ENCODE measurements at places on chromosomes 4 and X.

GRCh38 chr4:6465955-6466354 lies 6.5 kb downstream of the PPP2R2C start:
- DNase-seq, result no peak

- peak; percentile 58 for DNase-seq
These were observed 23.6 kb upstream of the YTHDC1 start for GRCh38 chr4:68373513-68373912.

DNA sequence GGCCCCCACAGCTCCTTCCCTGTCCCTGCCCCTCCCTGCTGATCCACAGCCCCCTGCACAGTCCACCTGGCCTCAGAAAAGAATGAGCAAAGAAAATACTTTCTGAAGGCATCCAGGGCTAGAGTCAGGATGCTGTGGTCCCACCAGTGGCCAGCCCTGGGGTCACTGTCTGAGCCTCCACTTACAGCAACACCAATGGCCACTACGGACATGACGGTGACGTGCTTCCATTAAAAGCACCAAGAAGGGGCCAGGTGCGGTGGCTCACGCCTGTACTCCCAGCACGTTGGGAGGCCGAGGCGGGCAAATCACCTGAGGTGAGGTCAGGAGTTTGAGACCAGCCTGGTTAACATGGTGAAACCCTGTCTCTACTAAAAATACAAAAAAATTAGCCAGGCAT lies 4.0 kb downstream of the JAKMIP1 start:
- DNase-seq, result no peak

DNA sequence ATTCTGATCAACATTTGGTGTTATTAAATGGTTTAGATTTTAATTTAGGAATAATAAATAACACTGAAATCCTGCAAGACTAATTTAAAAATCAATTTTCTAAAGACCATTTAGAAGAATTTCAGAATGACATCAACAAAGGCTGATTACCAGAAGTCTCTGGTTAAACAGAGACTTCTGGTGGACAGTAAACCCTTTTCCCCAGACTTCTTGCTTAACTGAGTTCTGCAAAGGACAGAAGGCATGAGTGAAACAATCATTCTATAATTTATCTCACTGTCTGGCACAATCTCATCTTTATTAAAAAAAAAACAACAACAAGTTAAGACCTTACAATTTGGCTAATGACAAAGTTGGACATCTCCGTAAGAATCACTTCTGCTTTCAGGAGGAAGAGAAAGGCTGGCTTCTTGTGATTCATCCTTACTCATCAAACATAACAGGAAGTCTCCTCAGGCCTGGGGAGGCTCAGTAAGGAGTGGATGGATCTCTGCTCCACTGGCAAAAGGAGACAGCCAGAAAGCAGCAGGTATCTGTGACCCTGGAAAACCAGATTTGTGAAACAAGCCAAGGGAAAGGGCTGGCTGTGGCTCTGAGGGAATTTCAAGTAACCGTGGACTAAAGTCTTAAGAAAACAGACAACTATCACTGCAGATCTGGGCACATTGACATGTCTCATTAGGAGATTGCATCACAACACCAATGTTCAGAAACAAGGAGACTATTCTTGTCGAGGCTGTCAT lies 908 bp upstream of the TLR6 start:
- DNase-seq, result peak; percentile 55

GRCh38 chr4:84733343-84734033 lies 150.6 kb downstream of the CDS1 start:
- no peak for DNase-seq

DNA sequence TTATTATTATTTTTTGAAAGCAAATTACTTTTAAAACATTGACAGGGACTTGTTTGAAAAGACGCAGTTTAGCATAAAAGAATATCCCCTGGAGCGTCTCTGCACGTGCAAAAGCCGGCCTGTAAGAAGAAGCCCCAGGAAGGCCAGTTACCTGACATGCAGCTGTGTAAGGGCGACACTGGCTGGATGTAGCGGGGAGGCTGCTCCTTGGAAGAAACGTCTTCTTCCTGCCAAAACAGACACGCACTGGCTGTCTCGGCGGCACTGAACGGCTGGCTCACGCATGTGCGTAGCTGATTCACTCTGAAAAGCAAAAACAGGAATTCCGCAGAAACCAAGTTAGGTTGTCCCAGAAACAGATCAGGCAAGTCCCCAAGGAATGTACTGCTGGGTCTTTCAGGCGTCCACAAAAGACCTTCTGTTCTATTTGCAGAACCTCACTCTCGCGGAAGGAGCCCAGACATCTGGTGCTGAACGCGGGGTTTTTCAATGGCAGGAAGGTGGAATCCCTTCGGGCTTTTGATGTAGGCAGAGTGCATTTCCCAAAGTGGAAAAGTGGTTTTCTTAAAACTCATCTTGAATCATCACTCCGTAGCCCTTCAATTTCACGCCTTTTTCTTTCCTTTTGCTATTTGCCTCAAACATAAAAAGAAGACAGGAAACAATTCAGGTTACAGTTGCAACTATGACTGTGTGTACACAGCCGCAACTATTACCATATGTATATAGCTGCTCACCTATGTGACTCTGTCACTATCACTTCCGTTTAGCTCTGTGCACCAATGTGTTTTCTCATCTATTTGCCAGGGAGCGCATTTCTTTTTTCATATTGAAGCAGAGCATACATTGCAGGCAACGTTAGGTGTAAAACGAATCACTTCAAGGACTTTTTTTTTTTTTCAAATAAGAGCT lies 38.1 kb upstream of the ARSH start:
- DNase-seq, result no peak

DNA sequence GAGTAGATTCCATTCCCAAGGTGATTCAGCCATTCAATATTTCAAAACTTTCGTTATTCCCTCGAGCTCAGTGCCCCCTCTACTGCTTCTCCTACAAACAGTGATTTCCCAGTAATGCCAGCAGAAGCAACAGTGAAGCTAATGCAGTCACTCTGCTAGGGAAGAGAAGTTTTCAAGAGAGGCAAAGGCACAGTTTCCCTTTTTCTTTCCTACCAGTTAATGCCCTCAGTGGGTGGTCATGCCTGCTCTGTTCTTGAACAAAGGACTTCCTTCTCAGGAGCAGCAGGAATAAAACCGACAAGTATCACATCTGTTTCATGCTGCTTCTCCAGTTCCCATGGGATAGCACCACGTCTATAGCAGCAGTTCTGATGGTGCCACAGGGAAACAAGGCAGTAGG lies 317.2 kb downstream of the TENM3 start:
- no peak for DNase-seq

DNA sequence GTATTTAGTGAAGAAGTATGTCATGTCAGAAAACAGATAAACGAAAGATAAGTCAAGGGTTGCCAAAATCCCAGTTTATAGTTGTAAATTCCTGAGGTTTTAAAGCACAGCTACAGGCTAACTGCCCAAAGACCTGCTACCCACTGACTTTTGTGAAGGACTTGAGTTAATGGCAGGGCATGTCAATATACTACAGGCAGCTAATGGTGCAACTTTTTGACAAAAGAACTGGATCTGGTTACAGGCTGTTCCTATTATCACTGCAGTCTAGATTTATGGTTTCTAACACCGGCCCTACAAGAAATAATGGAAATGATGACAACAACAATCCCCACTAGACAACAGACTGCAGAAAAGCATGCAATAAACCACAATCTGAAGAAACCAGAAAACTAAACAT lies 6.4 kb downstream of the SCML2 start:
- no peak for DNase-seq

DNA sequence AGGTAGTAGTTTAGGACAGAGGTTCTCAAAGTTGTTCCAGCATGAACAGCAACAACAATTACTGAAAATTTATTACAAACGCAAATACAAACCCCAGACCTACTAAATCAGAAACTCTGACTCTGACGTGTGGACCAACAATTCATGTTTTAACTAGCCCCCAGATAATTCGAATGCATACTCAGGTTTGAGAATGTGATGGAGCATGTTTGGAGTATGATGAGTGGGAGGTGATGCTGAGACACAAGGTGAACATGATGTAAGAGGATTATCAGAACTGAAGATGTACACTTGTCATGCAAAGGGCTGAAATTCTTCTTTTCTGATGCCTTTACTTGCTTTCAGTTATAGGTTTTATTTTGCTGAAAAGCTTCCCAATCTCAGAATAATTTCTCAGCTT lies 323.0 kb downstream of the INPP4B start:
- no peak for DNase-seq
